Activated T-cell treated with anti-CD3 and anti-CD28 coated beads for 24 hours (primary cell): ENCODE measurements at places on chromosomes 4 and X.

GRCh38 chrX:53227224-53227765 lies 2.3 kb upstream of the KDM5C start:
- no peak for DNase-seq

DNA sequence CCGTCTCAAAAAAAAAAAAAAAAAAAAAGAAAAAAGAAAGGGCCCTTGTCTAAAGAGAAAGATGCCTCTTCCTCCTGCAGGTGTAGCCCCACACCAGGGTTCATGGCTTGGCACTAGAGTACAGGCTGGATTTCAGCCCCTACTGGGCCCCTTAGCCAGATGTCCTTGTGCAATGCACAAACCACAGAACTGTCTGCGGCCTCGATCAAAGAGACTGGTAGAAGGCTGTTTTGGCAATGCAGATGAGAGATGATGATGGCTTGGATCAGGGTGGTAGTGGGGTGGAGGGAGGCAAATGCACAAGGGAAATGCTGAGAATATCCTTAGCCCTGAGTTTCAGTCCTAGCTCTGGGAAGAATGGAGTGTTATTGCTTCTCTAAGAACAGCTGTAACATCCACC lies 26.5 kb upstream of the TSR2 start:
- no peak for DNase-seq

- DNase-seq, result no peak
Observed at GRCh38 chrX:136211766-136212556, 39.2 kb downstream of the MAP7D3 start.

GRCh38 chr4:98686043-98686707 lies 27.8 kb upstream of the TSPAN5 start:
- no peak for DNase-seq

- DNase-seq, result no peak
Observed at GRCh38 chr4:140255467-140255866, 101.5 kb upstream of the MAML3 start.

- no peak for DNase-seq
Observed at GRCh38 chr4:77074381-77074831, 1.4 kb downstream of the CCNI start.

GRCh38 chrX:9403374-9403773 lies 61.5 kb upstream of the TBL1X start:
- no peak for DNase-seq

- no peak for DNase-seq
Observed at GRCh38 chrX:85244450-85245211, 840 bp downstream of the ZNF711 start.

- no peak for DNase-seq
Observed at GRCh38 chr4:22129454-22130029, 181.0 kb upstream of the KCNIP4 start.

DNA sequence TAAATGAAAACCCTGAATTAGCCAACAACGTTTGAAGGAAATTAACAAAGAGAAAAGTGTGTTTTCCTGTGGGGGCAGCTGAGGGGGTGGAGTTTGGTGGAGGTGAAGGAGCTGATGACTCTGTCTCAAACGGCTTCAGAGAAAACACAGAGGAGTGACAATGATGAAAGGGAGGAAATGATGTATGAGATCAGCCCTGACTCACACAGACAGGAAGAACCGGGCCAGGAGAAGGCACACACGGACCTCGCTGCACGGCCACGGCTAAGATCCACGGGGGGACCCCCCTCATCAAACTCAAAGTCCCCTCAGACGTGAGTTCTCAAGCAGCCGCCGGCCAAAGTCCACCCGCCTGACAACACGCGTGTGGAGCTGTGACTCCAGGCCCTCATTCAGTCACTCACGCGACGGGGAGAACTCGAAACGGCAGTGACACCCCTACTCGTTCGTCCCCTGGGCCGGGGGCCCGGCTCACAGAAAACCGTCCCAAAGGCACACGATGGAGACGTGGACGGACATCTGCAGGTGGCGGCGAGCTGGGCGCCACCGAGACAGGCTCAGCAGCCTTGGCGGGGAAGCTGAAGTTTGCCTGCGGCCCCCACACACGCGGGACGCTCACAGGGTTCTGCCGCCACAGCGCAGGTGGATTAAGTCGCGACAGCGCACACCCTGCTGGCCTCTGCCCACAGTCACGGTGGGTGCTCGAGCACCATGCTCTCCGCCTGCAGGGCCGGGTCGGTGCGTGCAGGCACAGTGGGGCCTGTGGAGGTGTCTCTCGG lies 28.8 kb downstream of the PPP2R3B start:
- DNase-seq, result peak; percentile 34

- no peak for DNase-seq
Observed at GRCh38 chr4:135371137-135371536, 1169.5 kb upstream of the PABPC4L start.

DNA sequence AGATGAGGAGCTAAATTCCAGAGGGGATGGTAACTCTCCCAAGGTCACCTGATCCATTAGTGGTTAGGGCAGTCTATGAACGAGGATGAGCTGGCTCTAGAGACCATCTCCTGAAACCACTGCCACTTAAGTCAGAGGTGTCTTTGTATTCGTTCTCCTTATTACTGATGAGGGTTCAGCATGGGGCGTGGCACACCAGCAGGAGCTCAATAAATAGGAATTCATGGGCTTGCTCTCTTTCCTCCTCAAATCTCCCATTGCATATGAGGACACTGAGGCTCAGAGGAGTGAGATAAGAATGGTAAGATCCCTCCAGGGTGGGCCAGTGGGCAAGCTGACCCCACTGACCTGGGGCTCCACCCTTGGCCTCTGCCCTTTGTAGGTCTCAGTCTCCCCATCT lies 1.7 kb upstream of the GATA1 start:
- DNase-seq, result no peak

- DNase-seq, result no peak
Observed at GRCh38 chr4:176979416-176979815, 186.7 kb upstream of the VEGFC start.

GRCh38 chrX:134482371-134482770 lies 22.4 kb downstream of the HPRT1 start:
- no peak for DNase-seq

DNA sequence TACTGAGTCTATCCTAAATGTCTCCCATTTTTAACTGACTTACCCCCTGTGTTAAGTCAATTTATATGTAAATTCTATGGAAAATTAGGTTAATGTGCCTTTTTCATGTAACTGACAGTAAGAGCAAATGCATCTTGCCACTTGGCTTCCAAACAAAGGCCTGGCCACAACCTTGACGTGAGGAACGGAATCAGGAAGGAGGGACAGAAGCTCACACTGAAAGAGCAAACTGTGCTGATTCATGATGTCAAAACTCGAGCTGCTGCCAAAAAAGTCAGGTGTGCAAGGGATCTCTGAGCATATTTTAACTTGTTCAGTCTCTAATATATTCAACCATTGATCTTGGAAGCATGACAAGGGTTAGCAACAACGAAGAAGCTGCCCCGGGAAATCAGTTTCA lies 35.8 kb downstream of the GPM6A start:
- DNase-seq, result no peak

- DNase-seq, result no peak
Observed at GRCh38 chr4:148090503-148091476, 351.4 kb downstream of the NR3C2 start.

- DNase-seq, result no peak
Observed at GRCh38 chr4:76960014-76960413, 10.5 kb downstream of the SEPTIN11 start.

DNA sequence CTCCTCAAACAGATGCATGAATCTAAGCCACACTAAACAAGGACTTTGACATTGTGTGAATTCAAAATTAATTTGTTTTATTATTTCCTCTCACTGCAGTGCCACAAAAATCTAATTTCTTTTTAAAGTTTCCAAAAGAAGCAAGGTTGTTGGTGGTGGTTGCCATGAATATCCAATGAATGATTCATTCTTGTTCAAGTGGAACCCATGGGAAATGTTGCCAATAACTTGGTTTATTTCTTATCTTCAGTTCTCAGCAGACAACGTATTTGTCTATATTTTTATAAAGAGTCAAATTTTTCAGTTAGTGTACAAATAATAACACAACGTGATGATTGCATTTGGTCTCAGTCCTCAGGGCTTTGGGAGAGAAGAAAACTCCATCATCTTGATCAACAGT lies 309.4 kb upstream of the NOCT start:
- DNase-seq, result no peak

GRCh38 chr4:24809815-24810405 lies 14.5 kb downstream of the SOD3 start:
- DNase-seq, result no peak

DNA sequence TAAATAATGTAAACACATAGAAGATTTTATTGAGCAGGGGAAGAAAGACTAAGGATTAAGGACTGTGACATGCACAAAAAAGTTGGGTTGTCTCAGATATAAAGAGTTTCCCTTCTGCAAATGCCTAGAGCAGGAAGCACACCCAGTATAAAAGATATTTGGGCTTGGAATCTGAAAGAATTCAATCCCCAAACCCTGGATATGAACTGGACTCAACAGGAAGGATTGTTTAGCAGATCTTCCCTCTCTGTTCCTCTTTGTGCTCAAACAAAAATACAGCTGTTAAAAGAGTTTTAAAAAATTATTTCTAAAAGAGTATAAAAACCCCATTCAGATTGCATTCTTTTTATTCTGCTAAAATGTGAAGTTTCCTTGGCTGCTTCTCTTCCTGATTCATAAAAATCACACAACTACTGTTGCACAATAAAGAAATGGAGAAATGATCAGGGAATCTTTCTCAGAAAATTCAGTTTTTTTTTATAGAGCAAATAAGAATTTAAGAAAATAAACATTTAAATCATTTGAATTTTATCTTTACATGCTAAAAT lies 71.4 kb downstream of the PDLIM5 start:
- no peak for DNase-seq

GRCh38 chrX:49177873-49178480 lies 6.3 kb downstream of the PLP2 start:
- no peak for DNase-seq

GRCh38 chrX:73841337-73841736 lies 278.3 kb downstream of the CHIC1 start:
- DNase-seq, result no peak

DNA sequence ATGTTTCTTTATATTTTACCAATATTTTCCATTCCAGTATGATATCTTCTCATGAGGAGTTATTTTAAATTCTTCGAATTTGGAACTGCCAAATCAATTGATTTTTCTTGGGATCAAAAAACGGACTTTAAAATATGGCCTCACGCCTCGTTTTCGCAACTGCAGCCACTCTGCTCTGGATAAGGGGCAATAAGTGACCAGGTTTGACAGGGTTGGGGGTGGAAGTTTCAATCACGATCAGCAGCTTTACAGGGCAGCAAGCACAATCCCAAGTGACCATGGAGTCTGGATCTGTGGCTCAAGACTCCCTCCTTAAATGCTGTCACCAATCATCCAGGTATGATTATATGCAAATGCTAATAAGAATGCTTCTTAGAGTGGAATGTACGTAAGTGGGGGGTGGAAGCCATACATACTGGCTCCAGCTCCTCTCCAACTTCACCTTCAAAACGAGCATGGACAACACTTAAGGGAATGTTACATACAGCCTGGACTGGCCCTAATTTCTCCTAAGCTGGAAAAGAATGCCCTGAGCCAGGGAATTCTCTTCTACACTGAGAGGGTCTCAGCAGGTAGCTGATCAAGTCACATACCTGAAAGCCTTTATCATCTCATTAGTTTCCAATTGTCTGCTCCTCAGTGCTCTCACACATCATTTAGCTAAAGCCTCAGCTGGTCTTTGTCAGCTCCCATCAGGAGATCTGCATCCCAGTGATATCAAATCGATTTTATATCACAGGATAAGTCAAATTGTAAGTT lies 176.9 kb upstream of the DCAF8L1 start:
- DNase-seq, result no peak

DNA sequence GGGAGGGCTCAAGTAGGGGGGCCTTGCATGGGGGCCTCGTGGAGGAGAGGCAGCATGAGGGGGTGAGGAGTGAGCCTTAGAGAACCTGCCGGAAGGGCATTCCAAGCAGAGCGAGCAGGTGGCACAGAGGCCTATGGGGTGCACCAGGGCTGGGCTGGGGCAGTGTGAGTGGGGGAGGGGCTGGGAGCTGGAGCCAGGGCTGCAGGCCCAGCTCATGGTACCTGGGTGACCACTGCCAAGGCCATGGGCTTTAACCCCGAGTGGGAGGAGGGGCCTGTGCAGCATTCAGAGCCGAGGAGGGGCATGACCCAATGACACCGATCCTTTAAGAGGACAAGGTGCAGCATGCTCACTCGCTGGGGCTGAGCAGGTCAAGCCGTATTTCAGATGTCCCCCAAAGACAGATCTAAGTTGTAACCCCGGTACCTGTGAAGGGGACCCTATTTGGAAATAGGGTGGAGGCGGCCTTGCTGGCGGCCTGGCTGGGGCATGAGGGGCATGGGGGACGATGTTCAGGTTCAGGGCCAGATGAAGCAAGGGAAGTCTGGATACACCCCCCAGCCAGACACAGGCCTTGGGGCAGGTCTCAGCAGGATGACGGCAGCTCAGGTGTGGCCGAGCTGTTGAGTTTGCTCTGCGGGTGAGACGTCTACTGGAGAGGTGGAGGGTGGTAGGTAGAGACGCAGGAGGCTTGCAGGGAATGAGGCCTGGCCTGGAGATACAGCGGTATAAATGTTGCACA lies 137.0 kb downstream of the CPZ start:
- DNase-seq, result no peak

- DNase-seq, result no peak
Observed at GRCh38 chr4:37710491-37710890, 24.3 kb upstream of the RELL1 start.

DNA sequence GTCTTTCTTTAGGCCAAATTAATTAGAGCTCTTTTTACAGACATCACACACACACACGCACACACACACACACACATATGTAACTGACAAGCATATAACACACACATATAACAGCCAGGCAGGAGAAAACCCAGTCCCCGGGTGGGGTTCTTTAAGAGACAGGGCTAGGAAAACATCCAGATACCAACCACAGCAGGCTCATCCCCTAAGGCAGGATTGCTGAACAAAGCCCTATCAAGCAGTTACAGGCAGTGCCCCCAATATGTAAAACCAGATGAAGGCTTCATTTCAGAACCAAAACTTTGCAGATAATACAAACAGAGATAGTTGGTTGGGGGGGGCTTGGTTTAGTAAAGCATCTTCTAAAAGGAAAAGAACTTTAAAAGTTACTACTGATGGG lies 18.0 kb upstream of the FAM47E start:
- no peak for DNase-seq

GRCh38 chr4:37762294-37762990 lies 64.0 kb upstream of the PGM2 start:
- DNase-seq, result no peak

DNA sequence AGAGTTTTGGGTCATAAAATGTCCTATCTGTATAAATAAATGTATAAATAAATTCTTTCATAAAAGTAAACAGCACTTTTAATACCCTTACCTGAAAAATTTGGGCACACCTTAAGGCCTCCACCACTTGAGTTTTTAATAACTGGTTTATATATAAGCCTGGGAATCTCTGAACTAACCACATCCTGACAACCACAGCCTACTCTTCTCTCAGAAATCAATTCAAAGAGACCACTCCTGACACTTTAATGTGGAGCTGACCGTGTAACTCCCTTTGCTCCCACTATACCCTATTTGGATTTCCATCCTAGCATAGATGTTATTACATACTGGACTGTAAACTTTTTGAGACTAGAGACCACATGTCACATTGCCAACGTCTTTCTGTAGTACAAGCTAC lies 3.5 kb downstream of the FBXL5 start:
- DNase-seq, result no peak
